ENCODE measurements at places on chromosomes 3 and 15.

DNA sequence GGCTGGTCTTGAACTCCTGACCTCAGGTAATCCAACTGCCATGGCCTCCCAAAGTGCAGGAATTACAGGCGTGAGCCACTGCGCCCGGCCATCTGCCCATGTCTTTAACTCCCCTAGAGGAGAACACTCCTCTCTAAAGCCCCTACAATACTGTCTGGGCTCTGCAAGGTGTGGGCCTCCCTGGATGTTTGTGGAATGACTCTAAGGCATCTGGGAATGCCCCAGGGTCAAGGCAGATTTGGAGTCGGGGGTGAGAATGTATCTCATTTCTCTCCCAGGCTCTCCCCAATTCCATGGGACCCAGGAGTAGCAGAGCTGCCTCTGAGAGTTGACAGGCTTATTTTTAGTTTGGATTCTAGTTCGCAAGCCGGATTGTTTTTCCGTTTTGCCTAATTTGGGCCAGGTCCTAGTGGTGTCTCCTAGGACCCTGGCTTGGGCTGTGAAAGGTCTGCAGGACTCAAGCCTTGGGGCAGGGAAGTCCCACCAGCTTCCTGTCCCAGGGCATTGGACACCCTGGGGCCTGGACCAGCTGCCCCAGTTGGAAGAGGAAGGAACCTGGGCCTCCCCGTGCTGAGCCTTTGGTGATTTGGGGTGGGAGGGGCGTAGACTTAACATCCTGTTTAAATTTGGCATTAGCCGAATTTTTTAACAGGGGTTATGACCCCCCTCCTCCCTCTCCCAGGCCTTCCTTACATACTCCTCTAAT is 53.5 kb downstream of the MAGEF1 start:
- no peak for DNase-seq

- DNase-seq, result no peak
These were observed 15.3 kb downstream of the RAB43 start for GRCh38 chr3:129106320-129106719.

DNA sequence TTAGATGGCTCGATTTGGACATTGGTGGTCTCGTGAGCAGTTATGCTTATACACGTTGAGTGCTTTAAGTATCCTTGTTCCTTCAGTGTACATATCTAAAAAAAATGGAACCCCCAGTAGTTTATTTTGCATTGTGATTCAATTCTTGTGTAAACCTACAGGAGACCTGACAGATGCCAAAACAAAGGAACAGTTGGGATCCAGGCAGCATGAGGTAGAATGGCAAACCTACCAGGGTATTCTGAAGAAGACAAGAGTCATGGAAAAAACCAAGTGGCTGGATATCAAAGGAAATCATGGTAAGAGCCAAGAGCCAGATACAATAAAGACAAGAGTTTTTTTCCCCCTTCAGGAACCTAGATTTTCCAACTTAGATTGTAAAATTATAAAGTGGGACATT is 2.0 kb downstream of the TMEM62 start:
- DNase-seq, result no peak

DNA sequence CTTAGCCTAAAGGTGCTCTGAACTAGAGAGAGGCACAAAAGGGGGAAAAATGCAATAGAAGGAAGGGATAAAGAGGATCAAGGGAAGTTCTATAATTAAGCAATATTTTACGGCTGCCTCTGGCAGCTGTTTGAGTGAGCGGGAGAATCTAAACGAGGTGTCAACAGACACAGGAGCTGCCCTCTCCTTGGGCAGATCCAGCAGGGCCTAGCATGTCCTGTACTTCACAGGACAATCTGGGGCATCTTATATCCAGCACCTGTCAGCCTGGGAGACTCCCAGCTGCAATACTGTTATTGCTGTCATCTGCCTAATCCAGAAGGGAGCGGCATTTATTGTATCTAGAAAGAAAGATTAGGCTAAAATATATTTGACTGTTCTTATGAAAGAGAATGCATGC is 68.9 kb downstream of the WWTR1 start:
- DNase-seq, result no peak

DNA sequence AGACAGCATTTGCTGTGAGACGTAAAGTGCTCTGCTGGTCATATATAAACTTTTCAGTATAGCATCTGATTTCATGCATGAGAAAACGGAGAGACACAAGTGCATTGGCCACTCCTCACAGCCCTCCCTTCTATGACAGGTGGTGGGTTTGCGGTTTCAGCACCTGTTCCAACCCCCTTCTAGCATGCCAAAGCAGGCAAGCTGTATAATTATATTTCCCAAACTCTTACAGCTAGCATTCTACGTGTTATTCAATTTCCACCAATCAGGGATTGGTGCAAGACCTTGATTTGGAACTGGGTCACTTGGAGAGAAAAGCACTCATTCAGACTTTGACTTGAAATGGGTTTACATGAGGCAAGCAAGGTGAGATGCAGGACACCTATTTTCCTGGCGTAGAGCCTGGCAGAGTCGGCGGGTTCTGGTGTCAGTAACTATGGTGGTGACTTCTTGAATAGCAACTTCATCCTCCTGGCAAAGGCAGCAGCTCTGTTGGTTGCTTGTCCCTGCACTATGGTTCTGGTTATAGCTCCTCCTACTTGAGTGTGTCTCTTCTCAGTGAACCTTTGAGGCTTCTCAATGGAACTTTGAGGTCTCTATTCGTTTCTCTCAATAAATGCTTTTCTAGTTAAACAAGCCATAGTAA is 356.5 kb downstream of the TBL1XR1 start:
- DNase-seq, result no peak

Measured in hematopoietic multipotent progenitor cell treated with erythropoietin and hydrocortisone succinate and interleukin-3 and kit ligand, for 4 days (in vitro differentiated cells).